ENCODE measurements at places on chromosomes 4 and X.

DNA sequence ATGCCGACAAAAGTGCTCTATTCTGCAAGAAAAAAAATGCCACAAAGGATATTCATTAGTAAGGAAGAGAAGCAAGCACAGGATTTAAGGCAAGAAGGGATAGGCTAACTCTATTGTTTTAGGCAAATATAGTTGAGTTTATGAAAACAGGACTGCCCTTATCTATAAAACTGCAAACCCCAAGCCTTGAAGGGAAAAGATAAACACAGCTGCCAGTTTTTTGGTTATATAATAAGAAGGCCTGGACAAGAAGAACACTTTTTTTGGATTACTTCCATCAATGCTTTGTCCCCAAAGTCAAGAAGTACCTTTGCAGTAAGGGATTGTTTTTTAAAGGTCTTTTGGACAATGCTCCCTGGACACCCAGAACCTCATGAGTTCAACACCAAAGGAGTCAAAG is 45.4 kb upstream of the WWC2 start:
- no peak for DNase-seq

- no peak for DNase-seq
These were observed 55.6 kb downstream of the CLCN4 start for GRCh38 chrX:10212395-10212794.

DNA sequence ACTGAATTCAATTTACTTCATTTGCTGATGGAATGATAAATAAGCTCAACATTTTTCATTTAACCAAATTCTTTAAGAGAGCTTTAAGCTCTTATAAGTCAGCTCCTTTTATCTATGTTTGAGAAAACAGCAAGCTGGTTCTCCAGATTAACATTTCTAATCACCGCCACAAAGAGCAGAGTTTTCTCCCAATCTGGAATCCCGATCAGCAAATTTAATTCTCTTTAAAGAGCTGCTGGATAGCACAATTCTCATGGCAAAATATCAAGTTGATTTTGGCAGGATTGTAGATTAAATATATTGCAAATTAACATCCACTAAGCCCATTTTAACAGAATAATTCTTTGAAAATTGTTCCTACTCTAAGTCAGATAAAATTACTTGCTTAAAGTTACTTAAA is 48.8 kb downstream of the RPS6KA3 start:
- DNase-seq, result no peak

DNA sequence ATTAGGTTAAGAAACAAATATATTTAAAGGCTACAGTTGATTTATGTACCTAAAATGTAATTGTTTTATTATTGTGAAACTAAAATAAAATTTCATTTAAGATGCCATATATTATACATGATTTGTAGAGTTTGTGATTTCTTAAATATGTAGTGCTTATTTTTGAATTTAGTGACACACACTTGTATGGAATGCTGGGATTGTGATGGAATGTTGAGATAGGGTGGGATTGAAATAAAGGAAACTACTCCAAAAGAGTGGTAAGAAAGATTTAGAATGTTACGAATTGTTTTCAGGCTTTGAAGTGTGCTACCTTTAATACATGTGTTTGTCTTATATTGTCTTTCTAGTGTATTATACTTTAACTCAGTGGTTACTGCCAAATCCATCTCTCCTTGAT is 330.3 kb upstream of the PITX2 start:
- DNase-seq, result no peak

- no peak for DNase-seq
These were observed 134.2 kb downstream of the EIF4E start for GRCh38 chr4:98794565-98795205.

DNA sequence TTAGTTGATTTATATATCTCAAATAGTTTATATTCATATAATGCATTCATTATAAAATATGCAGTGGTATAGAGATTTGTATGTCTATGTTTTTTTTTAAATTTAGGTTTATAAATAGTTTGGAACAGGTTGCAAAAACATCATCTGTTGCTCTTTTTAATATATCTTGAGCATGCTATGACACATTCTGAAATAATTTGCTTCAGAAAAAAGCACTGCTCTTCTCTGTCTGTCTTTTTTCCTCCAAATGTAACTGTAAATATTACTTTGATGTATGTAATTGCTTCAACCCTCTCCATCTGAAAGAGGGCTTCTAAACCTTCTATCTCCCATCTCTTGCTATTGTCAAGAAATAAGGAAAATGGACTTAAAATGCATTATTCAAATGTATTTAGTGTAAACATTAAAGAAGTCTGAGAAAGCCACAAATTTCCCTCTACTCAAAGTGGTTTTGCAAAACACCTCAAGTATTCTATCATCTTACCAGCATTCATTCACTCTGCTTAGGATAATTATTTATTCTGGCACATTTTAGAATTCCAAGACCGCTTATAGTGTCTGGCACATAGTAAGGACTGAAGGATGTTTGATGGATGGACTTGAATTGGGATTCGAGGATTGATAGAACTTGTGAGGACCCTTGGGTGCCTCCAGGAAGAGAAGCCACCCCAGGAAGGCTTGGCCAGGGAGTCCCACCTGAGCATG is 87.8 kb downstream of the CLNK start:
- DNase-seq, result no peak

DNA sequence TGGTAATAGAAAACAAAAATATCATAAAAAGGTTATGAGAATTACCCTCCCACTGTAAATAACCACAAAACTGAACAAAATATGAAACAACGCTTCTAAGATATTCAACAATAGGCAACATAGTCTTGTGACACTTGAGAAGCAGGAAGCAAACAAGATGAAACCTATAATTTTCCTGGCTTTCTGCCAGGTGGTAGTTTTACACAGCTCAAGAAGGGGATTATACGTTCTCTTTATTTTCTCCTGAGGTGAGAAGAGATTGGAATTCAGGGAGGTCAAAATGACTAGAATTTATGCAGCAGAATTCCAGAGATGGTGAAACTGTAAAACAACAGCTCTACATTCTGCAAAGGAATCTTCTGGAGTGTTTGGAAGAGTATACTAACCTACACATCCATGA is 186.0 kb downstream of the HHIP start:
- no peak for DNase-seq

Measured in activated naive CD4-positive, alpha-beta T cell treated with anti-CD3 and anti-CD28 coated beads, Interleukin-2, amount 10 ng/mL, durations not matched to agents 7 days and 5 days (primary cell).